ENCODE measurements at places on chromosomes 2 and 18.

DNA sequence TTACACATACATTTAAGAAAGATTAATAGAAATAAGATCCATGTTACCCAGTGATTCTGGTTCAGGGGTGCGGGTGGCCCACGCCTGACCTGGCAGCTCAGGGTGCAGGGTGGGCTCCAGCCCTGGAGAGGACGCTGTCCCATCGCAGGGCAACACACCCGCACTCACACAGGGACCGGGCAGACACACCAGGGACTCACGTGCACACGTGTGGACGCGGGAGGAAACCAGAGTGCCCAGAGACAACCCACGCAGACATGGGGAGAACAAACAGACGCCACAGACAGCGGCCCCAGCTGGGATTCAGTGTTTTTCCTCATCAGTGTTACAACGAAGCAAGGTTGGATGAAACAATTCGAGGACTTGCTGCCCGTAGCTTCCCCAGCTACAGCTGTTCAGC lies 8.4 kb upstream of the ALLC start:
- no peak for DNase-seq

GRCh38 chr2:29871541-29871940 lies 49.8 kb downstream of the ALK start:
- DNase-seq, result no peak

DNA sequence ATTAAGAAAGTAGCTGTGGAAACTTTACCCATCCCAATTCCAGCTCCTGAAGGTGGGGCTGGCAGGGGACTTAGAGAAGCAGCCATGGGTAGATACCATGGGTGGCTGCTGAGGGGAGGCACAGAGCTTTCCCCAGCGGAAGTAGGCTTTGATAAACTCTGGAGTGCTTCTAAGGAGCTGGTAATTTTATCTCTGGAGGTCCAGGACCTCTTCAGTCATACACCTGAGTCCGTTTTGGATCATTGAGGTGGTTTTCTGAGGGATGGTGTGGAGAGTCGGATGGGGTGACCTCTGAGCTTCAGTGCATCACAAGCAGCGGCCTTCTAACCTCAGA lies 36.7 kb upstream of the BMP10 start:
- no peak for DNase-seq

GRCh38 chr2:145875016-145875415 lies 1355.1 kb upstream of the ZEB2 start:
- DNase-seq, result no peak

DNA sequence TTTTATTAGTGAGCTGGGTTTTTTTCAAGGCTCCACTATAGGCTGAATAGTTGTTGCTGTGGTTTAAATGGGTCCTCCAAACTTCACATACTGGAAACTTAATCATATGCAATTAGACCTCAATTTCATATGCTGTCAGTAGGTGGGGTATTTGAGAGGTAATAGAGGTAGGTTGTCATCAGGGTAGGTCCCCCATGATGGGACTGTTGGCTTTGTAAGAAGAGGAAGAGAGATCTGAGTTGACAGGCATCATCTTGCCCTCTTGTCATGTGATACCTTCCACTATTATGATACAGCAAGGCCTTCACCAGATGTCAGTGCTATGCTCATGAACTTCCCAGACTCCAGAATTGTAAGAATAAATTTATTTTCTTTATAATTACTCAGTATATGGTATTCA lies 819.4 kb downstream of the LRP1B start:
- DNase-seq, result no peak

GRCh38 chr2:26305540-26305939 lies 40.4 kb upstream of the SELENOI start:
- DNase-seq, result no peak

- no peak for DNase-seq
These were observed 69.9 kb downstream of the KCNG2 start for GRCh38 chr18:79867666-79868065.

DNA sequence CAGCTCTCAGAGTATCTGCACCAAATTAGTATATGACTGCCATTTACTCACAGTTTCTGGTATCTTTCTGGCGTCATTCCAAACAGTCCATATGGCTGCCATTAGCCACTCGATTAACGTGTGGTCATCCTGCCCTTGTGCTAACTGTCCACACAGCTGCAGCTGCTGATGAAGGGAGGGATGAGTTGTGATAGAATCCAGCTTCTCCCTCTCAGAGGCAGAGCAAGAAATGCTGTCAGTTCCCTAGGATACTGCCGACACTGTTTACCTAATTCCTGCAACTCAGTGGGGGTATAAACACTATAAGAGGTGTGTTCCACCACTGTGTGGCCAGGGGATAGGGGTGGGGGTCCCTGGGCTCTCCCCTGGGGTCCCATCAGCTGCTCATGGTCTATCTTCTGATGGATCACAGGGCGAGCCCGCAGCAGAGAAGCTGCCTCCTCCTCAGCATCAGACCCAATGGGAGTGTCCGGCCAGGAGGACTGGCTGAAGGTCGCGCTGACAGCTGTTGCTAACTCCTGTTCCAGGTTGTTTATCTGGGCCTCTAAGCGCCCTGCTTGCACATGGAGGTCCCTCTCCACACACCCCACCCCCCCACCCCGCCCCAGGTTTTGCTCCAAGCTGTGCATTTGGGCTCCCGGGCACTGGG lies 17.3 kb upstream of the KLHL23 start:
- DNase-seq, result no peak

DNA sequence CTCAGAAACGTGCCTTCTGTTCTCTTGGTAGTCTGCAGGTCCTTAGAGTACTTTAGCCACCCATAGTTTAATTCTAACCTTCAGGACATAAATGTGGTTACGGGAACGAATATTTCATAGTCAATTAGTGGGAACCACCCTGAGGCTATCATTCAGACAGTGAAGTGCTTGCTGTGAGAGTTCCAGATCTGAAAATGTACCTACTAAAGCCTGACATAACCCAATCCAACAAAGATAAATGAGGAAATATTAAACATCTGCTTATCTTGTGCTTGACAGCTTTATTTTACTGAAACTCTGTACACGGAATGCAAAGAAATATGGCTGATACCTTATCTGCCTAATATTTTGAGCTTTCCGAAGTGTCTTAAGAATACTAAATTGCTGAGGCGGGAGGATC lies 43.0 kb downstream of the RAB27B start:
- DNase-seq, result no peak

DNA sequence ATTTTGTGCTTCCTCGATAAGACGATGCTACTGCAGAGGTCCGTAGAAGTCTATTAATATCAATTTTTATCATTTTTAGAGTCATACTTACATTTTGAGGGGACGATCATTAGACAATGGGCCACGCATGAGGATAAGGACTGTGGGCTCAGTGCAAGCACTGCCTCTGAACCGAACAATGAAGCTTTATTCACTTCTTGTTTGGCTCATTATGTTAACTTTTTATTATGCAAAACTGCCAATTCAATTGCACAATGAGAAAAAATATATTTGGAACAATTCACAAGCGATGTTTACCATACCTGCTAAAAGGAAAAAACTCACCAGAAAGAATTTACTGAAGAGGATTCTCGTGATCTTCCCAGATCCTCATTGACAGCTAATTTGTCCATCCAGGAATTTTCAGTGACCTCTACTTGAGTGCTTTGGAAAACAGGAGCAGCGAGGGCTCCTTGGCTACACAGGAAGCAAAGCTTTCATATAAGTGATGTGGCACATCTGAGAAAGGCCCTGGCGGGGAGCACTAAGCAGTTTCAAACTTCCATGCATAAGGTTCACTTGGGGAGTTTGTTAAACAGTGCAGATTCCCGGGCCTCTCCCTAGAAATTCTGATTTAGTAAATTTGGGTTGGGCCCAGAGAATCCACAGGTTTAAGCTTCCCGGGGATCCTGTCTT lies 13.3 kb upstream of the CAPN13 start:
- no peak for DNase-seq

DNA sequence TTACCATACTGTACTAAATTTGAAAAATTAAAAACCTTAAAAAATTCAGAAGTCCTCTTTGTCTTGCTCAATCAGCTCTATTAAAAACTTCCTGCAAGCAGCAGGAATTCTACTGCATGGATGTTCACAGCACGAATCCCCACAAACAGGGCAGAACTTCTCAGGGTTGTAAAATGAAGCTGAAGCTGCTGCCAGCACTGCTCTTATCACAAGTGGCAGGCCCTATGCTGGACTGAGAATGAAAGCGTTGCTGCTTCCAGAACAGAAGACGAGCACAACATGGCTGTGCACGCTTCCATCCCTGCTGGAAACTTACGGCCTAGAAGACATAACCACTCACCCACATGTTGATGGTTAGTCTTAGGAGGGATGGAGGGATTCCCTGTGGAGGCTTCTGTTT lies 134.0 kb downstream of the RAB3GAP1 start:
- DNase-seq, result no peak

GRCh38 chr2:11915650-11916049 lies 169.2 kb downstream of the LPIN1 start:
- no peak for DNase-seq

DNA sequence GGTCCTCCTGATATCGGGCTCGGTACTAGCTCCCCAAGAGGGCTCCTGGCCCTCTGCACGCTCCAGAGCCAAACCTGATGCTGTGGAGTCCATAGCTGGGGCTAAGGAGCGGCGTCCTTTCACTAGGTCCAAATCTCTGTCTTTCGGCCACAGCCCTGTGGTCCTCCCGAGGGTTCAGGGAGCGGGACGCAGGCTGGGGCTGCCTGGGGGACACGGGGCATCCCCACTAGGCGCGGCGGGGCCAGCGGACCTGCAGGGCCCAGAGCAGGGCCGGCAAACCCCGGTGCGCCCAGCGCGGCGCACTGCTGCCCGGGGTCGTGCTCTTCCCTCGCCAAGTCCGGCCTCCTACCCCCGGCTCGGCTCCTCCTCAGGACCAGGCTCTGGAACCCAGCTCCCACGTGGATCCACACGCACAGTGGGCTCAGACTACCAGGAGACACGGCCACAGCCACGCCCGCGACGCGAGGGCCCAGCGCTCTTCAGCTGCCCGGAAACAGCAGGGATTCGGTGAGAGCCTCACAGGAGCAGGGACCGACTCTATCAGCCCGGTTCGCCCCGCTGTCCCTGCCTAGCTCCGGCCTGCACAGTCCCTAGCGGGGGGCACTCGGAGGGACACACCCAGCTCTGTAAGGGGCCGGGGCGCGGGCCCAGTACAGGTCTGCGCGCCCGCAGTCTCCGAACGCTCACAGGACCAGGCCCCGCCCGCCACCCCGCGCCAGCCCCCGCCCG lies 593 bp downstream of the ZNF514 start:
- DNase-seq, result no peak

DNA sequence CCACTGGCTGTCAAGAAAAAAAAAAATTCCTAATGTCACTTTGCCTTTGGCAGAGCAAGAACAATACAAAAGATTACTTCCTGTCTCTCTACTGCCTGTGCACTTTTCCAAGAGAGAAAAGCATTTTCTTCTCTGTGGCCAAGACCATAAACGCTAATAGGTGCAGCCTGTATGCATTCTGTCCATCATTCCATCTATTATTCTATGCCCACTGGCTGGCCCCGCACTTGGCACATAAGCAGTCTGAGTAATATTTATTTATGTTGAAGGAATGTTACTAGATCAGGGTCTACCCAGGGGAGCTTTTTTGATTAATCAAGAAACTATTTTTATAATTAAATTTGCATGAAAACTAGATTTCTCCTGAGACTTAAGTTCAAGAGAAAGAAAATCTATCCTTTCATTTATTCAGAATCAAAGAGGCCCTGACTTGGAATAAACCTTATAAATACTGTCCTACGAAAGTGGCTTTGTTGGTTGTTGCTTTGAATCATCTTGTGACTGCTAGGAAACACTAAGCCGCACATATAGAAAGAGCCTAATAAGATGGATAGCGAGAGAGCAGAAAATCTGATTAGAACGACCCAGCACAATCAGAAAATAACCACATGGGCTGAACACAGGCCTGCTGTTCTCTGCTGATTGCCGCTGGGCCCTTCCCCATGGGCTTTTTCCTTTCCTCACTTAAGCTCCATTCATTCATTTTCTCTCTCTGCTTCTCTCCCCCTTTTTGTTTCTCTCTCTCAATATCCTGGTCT lies 59.4 kb downstream of the MMADHC start:
- DNase-seq, result no peak

- no peak for DNase-seq
These were observed 1.4 kb downstream of the TM4SF20 start for GRCh38 chr2:227377467-227378351.

DNA sequence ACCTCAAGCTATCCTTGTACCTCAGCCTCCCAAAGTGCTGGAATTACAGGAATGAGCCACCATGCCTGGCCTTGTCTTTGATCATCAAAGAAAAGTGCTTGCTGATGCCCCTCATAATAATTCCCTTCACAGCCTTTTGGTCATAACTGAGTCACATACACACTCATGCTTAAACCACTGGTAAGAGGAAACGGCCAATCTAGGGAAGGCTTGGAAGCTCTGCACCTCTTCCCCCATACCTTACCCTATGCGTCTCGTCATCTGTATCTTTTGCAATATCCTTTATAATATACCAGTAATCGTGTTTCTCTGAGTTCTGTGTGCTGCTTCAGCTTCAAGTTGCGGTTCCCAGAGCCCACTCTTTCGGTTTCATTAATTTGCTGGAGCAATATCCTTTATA lies 4.8 kb upstream of the RNF138 start:
- DNase-seq, result no peak

DNA sequence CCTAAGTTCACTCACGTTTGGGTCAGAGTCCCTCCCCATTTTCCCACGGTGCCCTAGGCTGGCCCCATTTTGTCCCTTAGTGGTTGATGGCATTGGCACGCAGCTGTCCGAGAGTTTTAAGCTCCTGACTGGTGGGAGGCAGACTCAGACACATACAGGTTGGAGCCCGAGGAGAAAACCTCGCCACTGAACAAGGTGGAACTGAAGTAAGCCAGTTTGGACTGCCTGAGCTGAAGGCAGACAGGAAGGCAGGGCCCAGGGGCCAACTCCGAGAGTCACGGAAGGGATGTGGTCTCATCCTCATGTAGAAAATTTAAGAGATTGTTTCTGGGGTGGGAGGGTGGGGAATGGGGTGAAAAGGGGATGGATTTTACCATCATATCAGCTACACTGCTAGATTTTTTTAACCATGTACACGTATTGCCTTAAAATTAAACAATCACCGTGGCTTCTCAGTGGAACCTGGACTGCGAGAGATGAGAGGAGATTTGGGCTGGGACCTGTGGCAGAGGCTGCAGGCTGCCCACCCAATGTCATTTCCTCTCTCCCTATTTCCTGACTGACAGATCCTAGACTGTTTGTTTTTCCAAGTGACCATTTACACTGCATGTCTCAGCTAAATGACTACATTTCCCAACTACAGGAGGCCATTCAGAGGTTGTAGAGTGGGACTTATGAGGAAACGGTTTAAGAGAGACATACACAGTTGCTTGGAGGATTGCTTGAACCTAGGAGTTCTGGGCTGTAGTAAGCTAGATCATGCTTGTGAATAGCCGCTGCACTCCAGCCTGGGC lies 19.4 kb upstream of the NMUR1 start:
- no peak for DNase-seq

GRCh38 chr2:197800091-197800490 lies 4.3 kb upstream of the PLCL1 start:
- no peak for DNase-seq
